CD4-positive, alpha-beta T cell treated with Interleukin-17A for 4 hours (primary cell): ENCODE measurements at places on chromosomes 16 and 17.

DNA sequence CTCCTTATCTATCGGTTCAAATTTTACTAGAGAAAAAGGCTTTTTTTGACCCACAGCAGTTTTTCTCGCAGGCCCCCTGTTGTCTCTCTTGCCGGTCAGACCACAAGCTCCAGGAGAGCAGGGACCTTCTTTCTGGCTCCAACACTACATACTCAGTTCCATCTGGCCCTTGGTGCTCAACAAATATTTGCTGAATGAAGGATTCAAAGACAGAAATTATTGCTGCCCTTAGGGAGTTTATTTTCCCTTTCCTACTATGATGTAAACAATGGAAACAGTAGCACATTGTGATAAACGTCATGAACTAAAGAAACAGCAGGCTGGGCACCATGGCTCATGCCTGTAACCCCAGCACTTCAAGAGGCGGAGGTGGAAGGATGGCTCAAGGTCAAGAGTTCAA is 59.0 kb upstream of the ATP2A3 start:
- DNase-seq: no peak

DNA sequence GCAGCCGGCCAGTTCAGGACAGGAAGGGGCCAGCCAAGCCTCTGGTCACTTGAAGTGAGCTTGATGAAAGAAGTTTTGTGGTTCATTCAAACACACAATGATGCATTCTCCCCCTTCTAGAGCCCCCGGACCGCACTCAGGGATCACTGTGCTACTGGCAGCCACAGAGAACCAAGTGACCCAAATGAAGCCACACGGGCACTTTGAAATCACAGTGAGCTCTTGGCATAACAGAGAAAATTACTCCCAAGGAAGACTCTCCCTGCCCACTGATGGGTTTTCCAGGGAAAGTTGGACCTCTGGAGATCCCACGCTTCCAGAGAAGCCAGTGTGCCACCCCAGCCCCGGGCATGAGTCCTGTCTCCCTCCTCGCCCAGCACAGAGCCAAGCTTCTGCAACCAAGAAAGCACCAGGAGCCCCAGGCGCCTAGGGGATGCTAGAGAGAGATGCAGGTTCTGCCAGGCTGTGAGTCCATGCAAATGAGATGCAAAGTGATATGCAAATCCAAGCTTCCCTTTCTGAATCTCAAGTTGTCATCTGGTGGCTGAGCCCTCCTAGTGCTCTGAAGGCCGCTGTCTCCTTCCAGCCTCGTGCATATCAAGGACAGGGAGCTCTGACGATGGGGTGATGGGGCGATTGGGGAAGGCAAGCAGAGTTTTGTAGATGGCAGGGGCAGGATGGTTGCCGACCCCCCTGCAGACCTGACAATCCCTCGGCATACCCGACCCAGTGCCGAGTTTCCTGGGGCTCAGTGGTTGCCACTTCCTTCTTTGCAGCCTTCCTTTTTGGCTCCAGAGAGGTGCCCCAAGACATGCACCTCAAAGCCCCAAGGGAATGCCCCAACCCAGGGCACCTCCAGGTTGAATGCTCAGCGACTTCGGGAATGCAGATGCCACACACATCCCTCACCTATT is 59.7 kb upstream of the TNRC6C start:
- DNase-seq: no peak

GRCh38 chr16:61926766-61927165 is 109.5 kb downstream of the CDH8 start:
- DNase-seq: no peak

- DNase-seq: no peak
Measured at GRCh38 chr17:45660474-45660873, 123.6 kb upstream of the CRHR1 start.

GRCh38 chr16:85755929-85756768 is 5.3 kb upstream of the C16orf74 start:
- no peak for DNase-seq

GRCh38 chr17:37107406-37108083 is 158.8 kb downstream of the AATF start:
- no peak for DNase-seq

GRCh38 chr17:57282296-57282695 is 26.0 kb downstream of the MSI2 start:
- no peak for DNase-seq

DNA sequence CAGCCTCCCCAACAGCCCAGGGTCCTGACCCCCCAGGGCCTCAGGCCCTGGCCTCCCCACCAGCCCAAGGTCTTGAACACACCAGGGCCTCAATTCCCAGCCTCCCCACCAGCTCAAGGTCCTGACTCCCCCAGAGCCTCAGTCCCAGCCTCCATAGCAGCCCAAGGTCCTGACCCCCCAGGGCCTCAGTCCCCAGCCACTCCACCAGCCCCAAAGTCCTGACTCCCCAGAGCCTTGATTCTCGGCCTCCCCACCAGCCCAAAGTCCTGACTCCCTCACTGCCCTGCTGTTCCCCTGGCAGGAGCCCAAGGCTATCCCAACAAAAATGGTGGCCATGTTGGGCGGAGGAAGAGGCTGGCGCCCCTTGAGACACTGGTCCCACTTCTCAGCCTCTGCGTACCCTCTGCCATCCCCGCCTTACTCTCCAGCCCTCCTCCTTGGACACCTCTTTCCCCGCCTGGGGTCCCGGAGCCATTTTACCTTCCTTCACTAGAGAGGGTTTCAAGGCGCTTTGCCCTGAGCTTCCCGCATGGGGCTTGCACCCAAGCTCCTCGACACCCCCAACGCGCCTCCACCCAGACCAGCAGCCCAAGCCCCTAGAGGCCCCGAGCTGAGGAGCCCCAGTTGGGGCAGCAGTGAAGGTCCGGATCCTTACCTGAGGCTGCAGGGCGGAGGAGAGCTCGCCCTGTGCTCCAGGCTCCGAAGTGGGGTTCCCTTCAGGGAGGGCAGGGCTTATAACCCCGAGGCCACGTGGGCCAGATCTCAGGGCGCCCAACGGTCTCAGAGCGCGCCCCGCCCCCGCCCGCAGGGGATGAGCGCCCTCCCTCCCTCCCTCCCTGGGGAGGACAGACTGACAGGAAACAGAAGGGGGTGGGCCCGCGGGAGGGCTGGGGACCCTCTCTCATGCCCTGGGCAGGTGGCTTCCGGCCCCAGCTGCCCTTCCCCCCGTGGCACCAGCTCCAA is 3.5 kb upstream of the TSPOAP1 start:
- peak; percentile 97 for DNase-seq

DNA sequence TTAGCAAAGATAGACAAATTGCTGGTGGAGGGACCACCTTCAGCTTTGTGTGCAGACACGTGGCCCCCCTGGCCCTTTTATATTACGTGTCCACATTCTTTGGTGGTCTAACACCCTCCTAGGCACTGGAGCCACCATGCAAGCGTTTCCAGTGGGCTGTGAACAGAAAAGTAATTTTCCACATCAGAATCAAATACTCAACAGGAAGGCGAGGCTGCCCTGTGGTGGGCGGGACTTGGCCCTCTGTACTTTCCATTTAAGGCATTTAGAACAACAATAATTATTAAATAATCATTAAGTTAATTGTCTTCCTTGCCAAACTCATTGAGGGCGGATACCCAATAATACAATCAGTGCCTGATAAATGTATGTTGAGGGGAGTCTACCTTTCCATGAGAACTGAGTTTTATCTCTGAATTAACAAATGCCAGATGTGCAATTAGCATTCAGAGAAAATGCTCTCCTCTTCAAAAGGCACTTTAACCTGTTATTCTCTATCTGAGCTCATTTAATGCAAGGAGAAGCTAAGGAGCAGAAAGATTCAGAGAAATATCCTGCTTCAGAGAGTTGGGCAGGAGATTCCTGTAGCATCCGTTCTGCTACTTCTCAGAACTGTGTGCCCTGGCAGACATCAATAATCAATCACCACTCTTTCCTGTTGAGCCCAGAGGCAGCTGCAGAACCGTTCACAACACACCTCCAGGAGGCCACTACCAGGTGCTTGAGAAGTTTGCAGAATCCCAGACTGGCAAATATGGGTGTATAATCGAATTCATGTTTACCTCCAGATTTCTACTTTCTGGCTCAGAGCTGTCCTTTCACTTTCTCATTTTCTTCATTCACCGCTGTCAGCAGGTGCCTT is 109.4 kb downstream of the CMIP start:
- DNase-seq: no peak

GRCh38 chr17:77280304-77281121 is 139.7 kb downstream of the SEC14L1 start:
- peak; percentile 19 for DNase-seq
